Activated T-helper 1 cell treated with anti-CD3 and anti-CD28 coated beads, Interleukin-12 subunit alpha, Interleukin-12 subunit beta, Interleukin-2, Interleukin-4 antibody, amounts not matched to agents 30 ng/mL and 10 ng/mL and 1 ng/mL, durations not matched to agents 14 hours and 24 hours and 36 hours (primary cell): ENCODE measurements at places on chromosomes 1 and 21. TPM values are rescaled to one million over a fixed set of nuclear protein-coding genes. Genes with fewer than 3 reads are reported as not detected.
A peak's percentile ranks its signal among the peaks of the same experiment; 100 is the strongest.

Gene GPX7
- 32.7 and 32.8 TPM in 2 replicates for total RNA-seq

Gene FMO2
- not detected in 2 replicates for total RNA-seq

Gene GSTM1
- total RNA-seq: 77.4 and 86.4 TPM in 2 replicates

Gene SMPDL3B
- total RNA-seq: 0.29 and 0.60 TPM in 2 replicates

Gene ADCY10
- not detected in 2 replicates for total RNA-seq

- H3K4me1 ChIP-seq: peaks cover 22% of the 10 kb centered on the region
- no peak overlapping the region for H3K27ac ChIP-seq
- peaks cover 10% of the 10 kb centered on the region for H3K36me3 ChIP-seq
- no peak for DNase-seq
These were observed 545 bp downstream of the PATJ start for GRCh38 chr1:61742620-61743430.

DNA sequence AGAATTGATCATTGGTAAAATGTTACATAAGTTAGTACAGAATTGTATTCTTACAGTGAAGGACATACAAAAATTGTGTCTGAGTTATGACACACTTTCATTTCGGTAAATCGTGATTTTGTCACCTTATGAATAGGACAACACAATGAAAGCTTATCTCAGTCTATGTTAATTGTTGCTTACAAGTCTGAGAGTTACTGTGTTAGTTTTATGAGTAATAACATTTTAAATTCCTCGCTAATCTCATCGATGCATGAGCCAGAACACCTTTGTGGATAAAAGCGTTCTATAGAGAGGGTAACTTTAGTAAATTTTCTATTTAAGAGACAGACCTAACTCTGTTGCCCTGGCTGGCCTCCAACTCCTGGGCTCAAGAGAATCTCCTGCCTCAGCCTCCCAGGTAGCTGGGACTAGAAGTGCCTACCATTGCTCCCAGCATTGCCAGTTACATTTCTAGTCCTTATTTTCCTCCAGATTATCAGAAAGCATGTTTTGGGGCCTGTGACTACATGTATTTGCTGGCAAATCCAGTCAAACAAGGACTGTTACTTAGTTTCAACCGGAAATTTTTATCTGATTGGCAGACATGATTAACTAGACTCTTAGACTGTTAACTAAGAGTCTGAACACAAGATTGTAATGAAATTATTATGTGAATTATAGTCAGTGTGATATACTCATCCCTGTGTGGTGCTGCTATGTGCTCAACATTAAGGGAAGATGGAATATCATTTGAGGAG lies 3.0 kb downstream of the PRRC2C start:
- H3K27ac ChIP-seq: peak overlapping the region; percentile 51
- H3K27me3 ChIP-seq: no peaks in the 10 kb centered on the region
- peaks cover 70% of the 10 kb centered on the region for H3K4me1 ChIP-seq
- DNase-seq: no peak
- peak overlapping the region; percentile 98 for H3K4me3 ChIP-seq
- H3K36me3 ChIP-seq: peaks cover 34% of the 10 kb centered on the region

GRCh38 chr1:151641229-151641628 lies 29.4 kb downstream of the SNX27 start:
- DNase-seq: no peak
- peaks cover 11% of the 10 kb centered on the region for H3K36me3 ChIP-seq
- H3K27me3 ChIP-seq: no peaks in the 10 kb centered on the region
- H3K4me1 ChIP-seq: no peaks in the 10 kb centered on the region
- no peak overlapping the region for H3K27ac ChIP-seq

- peaks cover 5% of the 10 kb centered on the region for H3K4me1 ChIP-seq
- DNase-seq: no peak
- H3K27ac ChIP-seq: no peak overlapping the region
- H3K27me3 ChIP-seq: no peaks in the 10 kb centered on the region
- no peak overlapping the region for H3K4me3 ChIP-seq
- no peaks in the 10 kb centered on the region for H3K36me3 ChIP-seq
These were observed 15.4 kb upstream of the MEF2D start for GRCh38 chr1:156515956-156516355.

DNA sequence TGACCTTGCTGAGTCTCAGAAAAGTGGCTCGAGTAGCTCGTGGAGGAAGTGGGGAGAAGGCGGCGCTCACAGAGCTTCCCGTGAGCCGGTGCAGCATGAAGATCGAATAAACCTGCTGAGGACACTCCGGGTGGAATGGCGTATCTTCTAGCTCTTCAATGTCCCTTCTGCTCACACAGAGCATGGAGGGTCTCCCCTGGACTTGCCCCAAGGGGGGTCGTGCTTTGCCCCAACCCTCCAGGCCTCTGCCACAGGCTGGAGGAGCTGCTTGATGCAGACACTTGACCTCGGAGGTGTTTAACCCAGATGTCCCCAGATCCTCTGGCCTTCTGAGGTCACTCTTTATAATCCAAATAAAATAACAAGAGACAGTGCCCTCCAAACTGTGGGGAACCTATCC lies 2.2 kb upstream of the KRTAP10-12 start:
- H3K36me3 ChIP-seq: no peaks in the 10 kb centered on the region
- peaks cover 43% of the 10 kb centered on the region for H3K27me3 ChIP-seq
- no peaks in the 10 kb centered on the region for H3K4me1 ChIP-seq
- no peak for DNase-seq

DNA sequence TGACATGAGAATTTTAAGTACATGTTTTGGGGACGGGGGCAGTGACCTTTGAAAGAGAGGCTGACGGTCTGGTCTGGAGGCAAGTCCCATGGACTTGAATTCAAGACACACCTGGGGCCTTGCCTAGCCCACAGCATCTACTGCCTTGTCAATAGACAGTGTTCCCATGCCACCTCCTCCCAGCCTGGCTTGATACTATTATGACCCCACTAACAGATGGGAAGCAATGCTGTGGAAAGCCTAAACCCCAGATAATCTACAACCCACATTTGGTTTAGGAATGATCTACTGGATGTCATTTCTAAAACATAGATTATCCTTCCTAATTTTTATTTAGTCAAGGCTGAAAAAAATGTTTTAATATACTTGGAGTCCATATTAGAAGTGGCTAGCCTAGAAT lies 17.8 kb upstream of the NFASC start:
- H3K27ac ChIP-seq: no peak overlapping the region
- H3K36me3 ChIP-seq: no peaks in the 10 kb centered on the region

- no peak overlapping the region for H3K27ac ChIP-seq
- H3K4me3 ChIP-seq: peak overlapping the region; percentile 57
- no peaks in the 10 kb centered on the region for H3K4me1 ChIP-seq
- no peaks in the 10 kb centered on the region for H3K27me3 ChIP-seq
- H3K36me3 ChIP-seq: no peaks in the 10 kb centered on the region
- DNase-seq: no peak
These were observed 31.6 kb downstream of the TEX35 start for GRCh38 chr1:178544531-178544930.

- no peak overlapping the region for H3K4me3 ChIP-seq
- DNase-seq: no peak
- no peaks in the 10 kb centered on the region for H3K4me1 ChIP-seq
- no peaks in the 10 kb centered on the region for H3K27me3 ChIP-seq
- no peak overlapping the region for H3K27ac ChIP-seq
These were observed 4.7 kb upstream of the CCDC24 start for GRCh38 chr1:43986712-43987111.

DNA sequence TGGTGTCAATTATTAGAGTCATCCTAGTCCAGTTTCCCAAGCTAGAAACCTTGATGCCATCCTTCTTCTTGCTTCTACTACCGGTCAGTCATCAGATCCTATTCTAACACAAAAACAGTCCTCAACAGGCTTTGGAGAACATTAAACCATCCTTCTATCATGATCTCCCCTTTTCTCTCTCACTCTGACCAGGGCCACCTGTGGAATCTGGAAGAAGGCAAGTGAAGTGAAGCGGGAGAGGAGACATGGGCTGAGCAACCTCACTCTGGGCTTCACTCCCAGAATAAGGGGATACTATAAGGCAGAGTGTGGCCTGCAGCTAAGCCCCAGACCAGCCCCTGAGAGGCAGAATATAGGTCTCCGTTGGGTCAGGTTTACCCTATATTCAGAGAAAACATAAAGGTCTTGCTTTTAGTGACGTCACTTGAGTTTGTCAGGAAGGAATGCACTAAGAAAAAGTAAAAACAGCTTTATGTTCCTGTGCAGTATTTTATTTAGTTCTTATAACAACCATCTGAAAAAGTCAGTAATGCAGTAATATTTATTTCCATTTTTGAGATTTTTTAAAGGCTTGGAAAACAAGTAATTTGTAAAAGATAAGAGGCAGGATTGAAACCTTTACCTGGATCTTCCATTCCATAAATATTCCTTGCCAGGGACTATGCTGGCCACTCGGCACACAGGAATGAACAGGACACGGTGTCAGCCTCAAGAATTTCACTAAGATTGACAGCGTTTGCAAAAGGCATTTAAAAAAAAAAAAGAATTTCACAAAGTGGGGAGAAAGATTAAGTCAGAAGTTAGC lies 61.3 kb downstream of the NFASC start:
- H3K4me1 ChIP-seq: no peaks in the 10 kb centered on the region
- H3K4me3 ChIP-seq: no peak overlapping the region
- no peak overlapping the region for H3K27ac ChIP-seq
- H3K27me3 ChIP-seq: peaks cover 4% of the 10 kb centered on the region
- no peaks in the 10 kb centered on the region for H3K36me3 ChIP-seq

DNA sequence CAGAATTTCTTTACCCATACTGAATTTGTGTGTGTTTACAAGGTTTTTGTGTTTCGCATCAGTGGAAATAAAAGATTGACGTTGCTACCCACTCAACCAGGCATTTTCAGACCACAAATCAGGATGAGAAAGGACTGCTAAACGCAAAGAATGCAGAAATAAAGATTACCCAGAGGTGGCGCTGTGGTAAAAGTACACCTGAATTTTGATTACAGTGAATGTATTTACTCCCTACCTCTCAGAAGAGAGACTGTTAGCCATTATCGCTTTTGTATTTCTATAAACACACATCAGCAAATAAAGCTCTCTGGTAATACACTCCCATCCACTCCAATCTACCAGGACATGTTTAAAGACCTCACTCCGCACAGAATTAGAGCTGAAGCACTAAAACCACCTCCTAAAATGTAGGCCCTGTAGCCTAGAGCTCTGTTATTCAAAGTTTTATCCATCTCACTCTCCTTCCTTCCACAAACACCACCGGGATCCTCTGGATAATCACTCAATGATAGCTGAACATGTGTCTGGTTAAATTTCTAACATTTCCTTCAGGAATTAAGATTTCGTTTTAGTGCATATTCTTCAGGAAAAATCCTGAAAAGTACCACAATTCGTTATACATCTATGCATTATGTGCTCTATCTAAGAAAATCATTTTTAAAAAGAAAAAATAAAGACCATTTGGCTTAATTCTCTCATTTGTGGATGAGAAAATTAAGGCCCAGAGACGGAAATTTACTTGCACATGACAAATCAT lies 2.5 kb upstream of the LMO4 start:
- H3K27me3 ChIP-seq: peaks cover 19% of the 10 kb centered on the region
- H3K36me3 ChIP-seq: peaks cover 2% of the 10 kb centered on the region
- peak; percentile 35 for DNase-seq
- peaks cover 28% of the 10 kb centered on the region for H3K4me1 ChIP-seq

GRCh38 chr1:109942434-109942833 lies 31.8 kb downstream of the CSF1 start:
- H3K27me3 ChIP-seq: peaks cover 10% of the 10 kb centered on the region
- peaks cover 5% of the 10 kb centered on the region for H3K4me1 ChIP-seq
- no peak overlapping the region for H3K27ac ChIP-seq
- no peak for DNase-seq

DNA sequence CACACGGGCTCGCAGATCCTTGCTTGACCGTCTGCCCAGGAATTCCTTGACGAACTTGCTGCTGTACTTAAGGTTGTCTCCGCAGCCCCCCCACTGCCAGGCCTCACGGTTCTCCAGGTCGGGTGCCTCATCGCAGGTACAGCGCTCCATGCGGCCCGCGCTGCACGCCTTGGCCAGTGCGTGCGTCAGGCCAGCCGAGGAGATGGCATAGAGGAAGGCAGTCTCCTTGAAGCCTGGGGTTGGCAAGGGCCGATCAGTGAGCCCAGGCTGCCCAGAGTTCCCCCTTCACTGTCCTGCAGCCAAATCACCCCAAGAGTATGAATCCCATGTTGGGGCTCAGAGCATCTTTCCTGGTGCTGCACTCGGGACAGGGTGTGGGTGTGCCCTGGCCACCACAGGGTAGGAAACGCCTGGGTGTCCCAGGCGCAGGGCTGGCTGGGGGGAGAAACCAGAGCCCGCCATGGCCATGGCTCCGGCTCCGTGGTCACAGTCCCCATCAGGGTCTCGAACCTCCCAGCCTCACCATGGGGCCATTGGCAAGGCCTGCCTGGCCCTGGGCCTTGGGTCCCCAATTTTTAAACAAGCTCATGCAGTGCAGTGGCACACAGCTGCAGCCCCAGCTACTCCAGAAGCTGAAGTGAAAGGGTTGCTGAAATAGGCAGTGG lies 23.4 kb downstream of the WNT9A start:
- no peaks in the 10 kb centered on the region for H3K36me3 ChIP-seq
- no peak overlapping the region for H3K4me3 ChIP-seq
- no peaks in the 10 kb centered on the region for H3K4me1 ChIP-seq
- no peak for DNase-seq
- H3K27ac ChIP-seq: no peak overlapping the region
- H3K27me3 ChIP-seq: no peaks in the 10 kb centered on the region

DNA sequence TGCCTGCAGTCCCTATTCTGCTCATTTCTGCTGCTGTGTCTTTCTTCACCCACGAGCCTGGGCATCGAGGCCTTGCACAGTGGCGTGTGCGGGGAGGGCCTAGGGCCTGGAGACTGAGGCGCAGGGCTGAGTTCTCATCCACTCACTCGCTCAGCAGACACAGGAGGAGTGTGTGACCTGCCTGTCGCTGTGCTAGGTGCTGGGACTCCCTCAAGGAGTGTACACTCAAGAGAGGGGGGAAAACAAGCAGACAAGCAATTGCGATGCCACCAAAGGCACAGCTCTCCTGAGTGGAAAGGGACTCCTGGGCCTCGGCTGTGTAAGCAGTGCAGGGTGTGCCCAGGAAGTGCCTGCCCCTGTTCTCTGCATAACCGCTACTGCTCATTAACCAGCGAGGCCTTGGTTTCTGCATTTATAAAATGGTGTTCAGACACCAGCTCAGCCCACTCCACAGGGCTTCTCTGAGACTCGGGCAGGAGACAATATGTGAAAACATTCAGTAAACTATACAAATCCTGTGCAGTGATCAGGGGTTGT lies 4.2 kb downstream of the RD3 start:
- H3K4me3 ChIP-seq: no peak overlapping the region
- H3K4me1 ChIP-seq: peaks cover 4% of the 10 kb centered on the region
- H3K27me3 ChIP-seq: peaks cover 3% of the 10 kb centered on the region

GRCh38 chr1:81050390-81050789 lies 750.3 kb upstream of the ADGRL2 start:
- H3K4me1 ChIP-seq: no peaks in the 10 kb centered on the region
- no peak for DNase-seq
- H3K36me3 ChIP-seq: no peaks in the 10 kb centered on the region
- H3K27me3 ChIP-seq: no peaks in the 10 kb centered on the region
- no peak overlapping the region for H3K27ac ChIP-seq
- no peak overlapping the region for H3K4me3 ChIP-seq

- H3K27ac ChIP-seq: no peak overlapping the region
- H3K4me3 ChIP-seq: no peak overlapping the region
- H3K27me3 ChIP-seq: no peaks in the 10 kb centered on the region
- no peaks in the 10 kb centered on the region for H3K4me1 ChIP-seq
- DNase-seq: no peak
These were observed 31.7 kb downstream of the OR13G1 start for GRCh38 chr1:247647864-247648263.
